ENCODE measurements at places on chromosomes 1 and 21.
A peak's percentile ranks its signal among the peaks of the same experiment; 100 is the strongest.

DNA sequence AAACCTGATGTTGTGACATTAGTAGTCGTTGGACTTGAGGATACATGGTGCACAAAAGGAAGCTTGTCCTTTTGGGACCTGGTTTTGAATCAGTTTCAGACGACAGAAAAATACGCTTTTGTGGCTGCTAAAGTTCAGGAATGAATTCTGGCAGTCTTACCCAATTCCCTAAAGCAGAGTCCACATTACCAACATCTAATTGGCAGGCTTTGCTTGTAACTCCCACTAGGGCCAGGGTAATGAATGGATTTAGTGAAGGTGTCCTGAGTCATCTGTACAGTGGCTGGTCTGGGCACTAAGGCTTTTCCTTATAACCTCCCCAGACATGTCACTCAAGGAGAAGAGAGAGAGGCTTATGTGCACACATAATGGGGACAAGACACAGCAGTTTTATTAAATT lies 66.2 kb upstream of the RNPC3 start:
- DNase-seq = peak; percentile 18

DNA sequence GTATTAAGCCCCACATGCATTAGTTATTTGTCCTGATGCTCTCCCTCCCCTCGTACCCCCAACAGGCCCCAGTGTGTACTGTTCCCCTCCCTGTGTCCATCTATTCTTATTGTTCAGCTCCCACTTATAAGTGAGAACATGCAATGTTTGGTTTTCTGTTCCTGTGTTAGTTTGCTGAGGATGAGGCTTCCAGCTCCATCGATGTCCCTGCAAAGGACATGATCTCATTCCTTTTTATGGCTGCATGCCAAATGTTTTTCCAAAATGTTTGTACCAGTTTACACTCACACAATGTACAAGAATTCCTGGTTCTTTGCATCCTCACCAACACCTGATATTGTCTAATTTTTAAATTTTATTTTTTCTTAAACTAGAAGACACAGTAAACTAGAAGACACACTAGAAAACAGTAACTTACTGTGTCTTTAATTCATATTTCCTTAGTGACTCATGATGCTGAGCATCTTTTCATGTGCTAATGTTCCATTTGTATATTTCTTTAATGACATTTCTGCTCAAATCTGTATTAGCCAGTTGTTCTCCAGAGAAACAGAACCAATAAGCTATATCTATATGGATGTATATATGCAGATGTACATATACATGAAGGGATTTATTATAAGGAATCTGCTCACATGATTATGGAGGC lies 19.4 kb upstream of the USP1 start:
- no peak for DNase-seq

GRCh38 chr21:36134803-36135390 lies at the start of gene CBR3:
Gene CBR3 (plus strand): TSS chr21:36135079. CDS start chr21:36135193, 114 bp downstream.
- peak; percentile 64 for DNase-seq

- no peak for DNase-seq
These were observed 799 bp upstream of the TMOD4 start for GRCh38 chr1:151176514-151177045.
